ENCODE measurements at places on chromosomes 11 and 22. TPM values are rescaled to one million over a fixed set of nuclear protein-coding genes. Genes with fewer than 3 reads are reported as not detected.

DNA sequence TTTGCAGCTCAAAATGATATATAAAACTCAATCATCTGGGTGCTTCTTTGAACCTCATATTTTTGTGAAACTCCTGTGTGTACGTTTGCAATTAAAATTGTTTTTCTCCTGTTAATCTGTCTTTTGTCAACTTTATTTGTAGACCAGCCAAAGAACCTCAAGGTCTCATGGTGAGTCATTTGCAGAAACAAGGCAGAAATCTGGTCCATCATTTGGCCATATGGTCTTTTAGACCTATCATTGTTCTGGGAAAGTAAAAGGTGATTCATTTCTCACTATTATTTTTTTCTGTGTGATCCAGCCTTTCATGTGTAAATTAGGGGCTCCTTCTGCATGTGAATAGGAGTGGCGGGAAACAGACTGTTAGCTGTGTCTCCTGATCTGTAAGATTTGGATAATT is 399.1 kb upstream of the DDI1 start:
- H3K4me1 ChIP-seq = no peaks in the 10 kb centered on the region
- no peak overlapping the region for H3K4me3 ChIP-seq
- no peaks in the 10 kb centered on the region for H3K27me3 ChIP-seq
- H3K36me3 ChIP-seq = no peaks in the 10 kb centered on the region
- no peak overlapping the region for H3K27ac ChIP-seq

GRCh38 chr11:3340025-3340424 is 38.9 kb downstream of the ZNF195 start:
- no peaks in the 10 kb centered on the region for H3K4me1 ChIP-seq
- H3K27ac ChIP-seq = no peak overlapping the region
- no peaks in the 10 kb centered on the region for H3K27me3 ChIP-seq
- H3K4me3 ChIP-seq = no peak overlapping the region

GRCh38 chr11:32113200-32113919 is 22.5 kb downstream of the RCN1 start:
- H3K4me1 ChIP-seq = no peaks in the 10 kb centered on the region
- peak; percentile 21 for DNase-seq
- H3K27ac ChIP-seq = no peak overlapping the region
- H3K36me3 ChIP-seq = no peaks in the 10 kb centered on the region

- peak within 1 kb of the TSS; percentile 57 for H3K27ac ChIP-seq
- H3K27me3 ChIP-seq = no peaks in the 10 kb centered on the region
- H3K4me1 ChIP-seq = peaks cover 65% of the 10 kb centered on the region
- H3K4me3 ChIP-seq = peak within 1 kb of the TSS; percentile 84
Observed at GRCh38 chr22:20115691-20116375, at the start of gene RANBP1. Gene RANBP1 (plus strand): TSS chr22:20116104. CDS start chr22:20116185, 81 bp downstream.

- H3K4me3 ChIP-seq = no peak overlapping the region
- no peaks in the 10 kb centered on the region for H3K36me3 ChIP-seq
- no peaks in the 10 kb centered on the region for H3K4me1 ChIP-seq
- DNase-seq = no peak
- no peaks in the 10 kb centered on the region for H3K27me3 ChIP-seq
- H3K27ac ChIP-seq = no peak overlapping the region
Observed at GRCh38 chr11:45777127-45777969, 27.6 kb upstream of the SLC35C1 start.

DNA sequence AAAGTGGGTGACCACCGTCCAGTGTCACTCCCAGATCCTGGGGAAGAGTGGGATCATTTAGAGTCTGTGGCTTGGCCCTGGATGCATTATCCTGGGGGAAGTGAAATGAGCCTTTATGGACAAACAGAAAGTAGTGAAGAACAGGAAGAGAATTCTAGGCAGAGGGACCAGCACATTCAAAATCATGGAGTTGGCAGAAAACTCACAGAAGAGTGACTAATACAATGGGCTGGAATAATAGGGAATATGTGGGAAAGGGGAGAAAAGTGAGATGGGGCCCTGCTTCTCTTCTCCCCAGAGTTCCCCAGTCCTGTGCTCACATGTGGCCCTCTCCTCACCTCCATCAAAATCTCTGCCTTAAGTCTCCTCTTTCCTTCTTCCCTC is 84.3 kb downstream of the CCDC81 start:
- H3K27ac ChIP-seq = no peak overlapping the region
- peaks cover 21% of the 10 kb centered on the region for H3K4me1 ChIP-seq
- H3K36me3 ChIP-seq = peaks cover 20% of the 10 kb centered on the region
- no peaks in the 10 kb centered on the region for H3K27me3 ChIP-seq
- DNase-seq = no peak

- no peak for DNase-seq
- peaks cover 13% of the 10 kb centered on the region for H3K36me3 ChIP-seq
- no peak overlapping the region for H3K4me3 ChIP-seq
- H3K27me3 ChIP-seq = no peaks in the 10 kb centered on the region
- peak overlapping the region; percentile 88 for H3K27ac ChIP-seq
- H3K4me1 ChIP-seq = peaks cover 95% of the 10 kb centered on the region
Observed at GRCh38 chr11:117871160-117871559, 5.3 kb downstream of the FXYD6 start.

The MMP27 gene
- polyA plus RNA-seq = not detected

The P4HA3 gene
- polyA plus RNA-seq = 3.3 TPM

DNA sequence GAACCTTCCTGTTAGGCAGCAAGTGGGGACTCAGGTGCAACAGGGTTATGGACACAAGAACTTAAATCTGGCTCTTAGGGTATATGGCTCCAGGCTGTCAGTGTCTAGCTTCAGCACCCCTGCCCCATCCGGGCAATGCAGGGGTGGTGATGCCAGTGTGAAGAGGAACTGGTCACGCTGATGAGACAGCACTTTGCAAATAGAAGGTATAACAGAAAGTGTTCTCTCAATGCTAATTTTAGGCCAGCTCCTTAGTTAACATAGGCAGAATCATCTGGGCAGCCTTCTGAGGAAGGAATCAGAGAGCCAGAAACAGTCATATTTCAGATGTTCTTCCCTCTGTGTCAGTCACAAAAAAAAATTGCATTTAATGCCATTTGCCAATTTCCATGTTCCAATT is 41.2 kb downstream of the SYT9 start:
- no peaks in the 10 kb centered on the region for H3K27me3 ChIP-seq
- no peak overlapping the region for H3K4me3 ChIP-seq
- H3K27ac ChIP-seq = no peak overlapping the region
- H3K36me3 ChIP-seq = no peaks in the 10 kb centered on the region
- no peak for DNase-seq

The NAV2 gene
- polyA plus RNA-seq = 37.2 TPM

DNA sequence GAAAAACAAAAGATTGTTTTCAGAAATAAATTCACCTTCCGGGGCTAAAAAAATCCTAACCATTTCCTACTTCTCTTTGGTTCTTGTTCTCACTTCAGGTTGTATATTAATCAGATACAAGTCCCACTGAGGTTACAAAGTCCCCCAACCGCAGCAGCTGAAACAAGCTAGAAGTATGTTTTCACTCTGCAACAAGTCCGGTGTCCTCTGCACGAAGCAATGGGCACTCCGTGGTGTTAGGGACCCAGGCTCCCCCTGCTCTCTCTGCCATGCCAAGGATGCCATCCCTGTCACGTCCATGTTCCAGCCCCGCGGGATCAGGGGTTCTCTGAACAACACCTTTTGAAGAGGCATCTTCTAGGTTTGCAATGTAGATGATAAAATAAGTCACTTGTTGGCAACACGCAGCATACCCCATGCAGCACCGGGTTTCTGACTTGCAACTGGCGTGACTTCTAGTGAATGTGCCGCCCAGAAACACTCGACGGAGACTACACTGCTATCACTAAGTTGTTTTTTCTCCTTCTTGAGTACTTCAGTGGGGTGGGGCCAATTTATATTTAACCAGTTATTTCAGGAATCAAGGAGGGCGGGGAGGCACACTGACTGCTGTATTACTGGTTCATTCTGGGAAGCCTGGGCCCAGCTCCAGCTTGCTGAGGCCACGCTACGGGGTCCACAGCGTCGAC is 25.4 kb upstream of the GSTP1 start:
- no peaks in the 10 kb centered on the region for H3K4me1 ChIP-seq
- H3K4me3 ChIP-seq = no peak overlapping the region
- no peaks in the 10 kb centered on the region for H3K36me3 ChIP-seq
- DNase-seq = no peak

The TRIM29 gene
- polyA plus RNA-seq = 1.9 TPM

The CCDC87 gene
- 0.32 TPM for polyA plus RNA-seq

The CARD18 gene
- not detected for polyA plus RNA-seq

All from spinal cord (tissue), 10 donors.